HL-60 (cell line): ENCODE measurements at places on chromosomes 1 and 21.

DNA sequence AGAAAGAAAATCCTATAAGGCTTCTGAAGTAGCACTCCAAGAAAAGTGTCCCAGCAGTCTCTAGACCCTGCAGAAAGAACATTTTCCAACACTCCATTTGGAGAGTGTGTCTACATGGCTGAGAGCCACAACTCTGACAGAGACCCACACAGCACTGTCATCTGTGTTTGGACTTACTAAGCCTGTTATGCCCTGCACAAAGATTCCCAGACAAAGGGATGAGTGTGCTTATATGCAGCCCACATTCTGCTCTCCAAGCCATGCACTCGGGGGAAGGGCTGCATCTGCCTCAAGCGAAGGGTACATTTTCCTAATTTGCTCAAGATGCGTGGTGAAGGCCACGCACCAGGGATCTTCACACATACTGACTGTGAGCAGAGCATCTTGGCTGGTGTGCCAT, 24.4 kb upstream of the SLAMF6 start:
- DNase-seq = no peak

GRCh38 chr1:169860750-169861149, 32.9 kb downstream of the SCYL3 start:
- no peak for DNase-seq

- DNase-seq = no peak
Observed at GRCh38 chr1:21956720-21957552, 19.8 kb upstream of the HSPG2 start.

GRCh38 chr1:243471754-243472745, 216.2 kb downstream of the SDCCAG8 start:
- DNase-seq = no peak

- DNase-seq = no peak
Observed at GRCh38 chr1:239348635-239349353, 37.6 kb upstream of the CHRM3 start.

- no peak for DNase-seq
Observed at GRCh38 chr1:165737196-165737595, 31.5 kb downstream of the TMCO1 start.

GRCh38 chr1:41038110-41038509, 16.6 kb upstream of the SLFNL1 start:
- no peak for DNase-seq

- no peak for DNase-seq
Observed at GRCh38 chr1:44305962-44306422, 49.1 kb downstream of the ERI3 start.

DNA sequence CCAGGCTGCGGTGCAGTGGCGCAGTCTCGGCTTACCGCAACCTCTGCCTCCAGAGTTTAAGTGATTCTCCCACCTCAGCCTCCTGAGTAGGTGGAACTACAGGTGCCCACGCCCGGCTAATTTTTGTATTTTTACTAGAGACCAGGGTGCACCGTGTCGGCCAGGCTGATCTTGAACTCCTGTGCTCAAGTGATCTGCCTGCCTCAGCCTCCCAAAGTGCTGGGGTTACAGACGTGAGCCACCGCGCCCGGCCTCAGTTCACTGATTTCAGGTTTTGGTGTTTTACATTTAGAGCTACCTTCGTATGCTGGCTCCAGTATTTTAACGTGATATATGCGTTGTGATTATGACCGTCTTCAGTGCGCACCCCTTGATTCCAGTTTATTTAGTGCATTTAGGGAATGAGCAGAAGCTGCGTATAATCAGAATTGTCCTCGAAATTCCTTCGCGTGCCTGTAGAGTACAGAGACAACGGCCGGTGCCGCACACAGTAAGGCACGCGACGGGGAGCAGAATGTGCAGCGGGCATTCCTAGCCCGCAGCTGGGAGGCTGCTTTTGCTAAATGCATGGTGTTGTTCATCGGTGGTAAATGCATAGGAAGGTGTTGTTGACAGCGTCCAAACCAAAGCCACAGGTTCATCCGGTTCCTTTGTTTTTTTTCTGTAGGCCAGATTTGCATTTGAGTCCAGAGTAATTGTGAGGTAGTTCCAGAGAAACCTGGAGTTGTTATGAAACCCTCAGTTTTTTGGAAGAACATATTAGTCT, 48.9 kb upstream of the DIP2A start:
- no peak for DNase-seq

- no peak for DNase-seq
Observed at GRCh38 chr1:86758570-86758969, 54.2 kb downstream of the SH3GLB1 start.

DNA sequence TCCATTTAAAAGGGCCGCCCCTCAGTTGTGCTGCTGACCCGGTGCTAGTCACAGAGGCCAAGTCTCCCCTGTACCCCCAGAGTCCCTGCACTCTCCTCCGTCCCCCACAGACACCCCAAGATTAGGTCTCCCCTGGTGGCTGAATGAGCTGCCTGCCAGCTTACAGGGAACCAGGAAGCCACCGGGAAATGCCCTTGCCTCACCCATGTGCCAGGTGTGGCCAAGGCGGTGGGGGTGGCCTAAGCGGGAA, 32.7 kb downstream of the HSPG2 start:
- no peak for DNase-seq

- DNase-seq = no peak
Observed at GRCh38 chr21:14358775-14359174, 24.2 kb downstream of the HSPA13 start.
